ENCODE measurements at places on chromosomes 5 and 9.

- no peak for DNase-seq
Measured at GRCh38 chr5:5767286-5767928, 344.9 kb downstream of the ICE1 start.

- no peak for DNase-seq
Measured at GRCh38 chr9:27497883-27498417, 26.1 kb upstream of the IFNK start.

DNA sequence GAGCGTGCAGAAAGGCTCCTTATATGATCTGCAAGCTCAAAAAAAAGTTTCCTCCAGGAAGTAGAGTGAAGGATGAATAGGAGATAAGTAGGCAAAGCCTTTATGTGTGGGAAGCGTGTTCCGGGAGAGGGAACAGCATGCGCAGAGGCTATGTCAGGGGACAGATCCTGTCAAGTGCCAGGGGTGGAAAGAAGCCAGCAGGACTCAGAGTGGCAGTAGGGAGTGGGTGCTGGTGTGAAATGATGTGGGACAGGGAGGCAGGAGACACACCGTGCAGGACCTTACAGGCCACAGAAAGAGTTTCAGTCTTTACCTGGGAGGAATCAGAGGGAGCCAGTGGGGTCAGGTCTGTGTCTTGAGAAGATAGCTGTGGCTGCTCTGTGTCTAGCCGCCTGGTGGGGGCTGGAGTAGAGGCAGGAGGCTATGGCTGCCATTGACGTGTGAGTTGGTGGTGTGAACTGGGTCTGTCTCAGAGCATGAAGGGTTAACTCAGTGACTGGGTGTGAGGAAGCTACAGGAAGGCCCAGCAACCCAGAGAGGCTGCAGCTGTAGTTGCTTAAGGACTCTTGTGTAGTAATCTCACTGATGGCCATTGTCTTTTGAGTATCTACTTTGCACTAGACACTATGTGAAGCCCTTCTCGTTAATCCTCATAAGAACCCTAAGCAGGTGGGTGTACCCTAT is 71.3 kb downstream of the PPARGC1B start:
- no peak for DNase-seq

GRCh38 chr9:129419382-129419899 is 201.5 kb downstream of the C9orf50 start:
- no peak for DNase-seq

DNA sequence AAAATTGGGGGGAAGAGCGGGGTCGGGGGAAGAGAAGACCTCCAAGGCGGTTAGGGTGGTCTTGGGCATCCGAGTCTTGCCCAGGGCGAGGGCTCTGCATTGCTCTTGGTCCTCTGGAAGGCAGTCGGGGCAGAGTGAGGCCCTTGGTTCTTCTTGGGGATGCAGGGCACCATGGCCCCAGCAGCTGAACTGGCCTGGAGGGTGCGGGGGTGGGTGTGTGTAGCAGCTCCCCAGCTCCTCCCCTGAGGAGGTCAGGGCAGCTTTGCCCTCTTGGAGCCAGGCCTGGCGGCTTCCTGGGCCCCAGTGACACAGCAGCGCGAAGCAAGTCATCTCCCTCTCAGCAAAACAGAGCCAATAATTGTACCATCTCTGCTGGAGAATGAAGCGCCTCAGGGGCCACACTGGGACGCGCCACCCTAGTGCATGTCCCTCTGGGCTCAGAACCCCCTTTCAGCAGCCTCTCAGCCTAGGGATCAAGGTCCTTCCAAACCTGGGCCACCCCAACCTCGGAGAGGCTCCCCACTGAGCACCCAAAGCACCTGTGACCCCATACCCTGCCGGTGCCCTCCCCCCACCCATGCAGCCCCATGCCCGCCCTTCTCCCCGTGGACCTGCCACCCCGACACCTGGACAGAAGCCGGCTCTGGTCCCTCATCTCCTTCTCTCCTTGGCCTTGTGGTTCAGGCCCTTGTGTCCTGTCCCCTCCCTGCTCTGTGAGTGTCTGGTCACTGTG is 10.4 kb upstream of the RXRA start:
- DNase-seq = no peak
